ENCODE measurements at places on chromosomes 7 and 10. TPM values are rescaled to one million over a fixed set of nuclear protein-coding genes. Genes with fewer than 3 reads are reported as not detected.

- H3K36me3 ChIP-seq = peaks cover 14% of the 10 kb centered on the region
- no peaks in the 10 kb centered on the region for H3K27me3 ChIP-seq
- no peak overlapping the region for H3K4me3 ChIP-seq
- DNase-seq = no peak
These were observed 3.7 kb upstream of the SPACDR start for GRCh38 chr7:100467638-100468373.

DNA sequence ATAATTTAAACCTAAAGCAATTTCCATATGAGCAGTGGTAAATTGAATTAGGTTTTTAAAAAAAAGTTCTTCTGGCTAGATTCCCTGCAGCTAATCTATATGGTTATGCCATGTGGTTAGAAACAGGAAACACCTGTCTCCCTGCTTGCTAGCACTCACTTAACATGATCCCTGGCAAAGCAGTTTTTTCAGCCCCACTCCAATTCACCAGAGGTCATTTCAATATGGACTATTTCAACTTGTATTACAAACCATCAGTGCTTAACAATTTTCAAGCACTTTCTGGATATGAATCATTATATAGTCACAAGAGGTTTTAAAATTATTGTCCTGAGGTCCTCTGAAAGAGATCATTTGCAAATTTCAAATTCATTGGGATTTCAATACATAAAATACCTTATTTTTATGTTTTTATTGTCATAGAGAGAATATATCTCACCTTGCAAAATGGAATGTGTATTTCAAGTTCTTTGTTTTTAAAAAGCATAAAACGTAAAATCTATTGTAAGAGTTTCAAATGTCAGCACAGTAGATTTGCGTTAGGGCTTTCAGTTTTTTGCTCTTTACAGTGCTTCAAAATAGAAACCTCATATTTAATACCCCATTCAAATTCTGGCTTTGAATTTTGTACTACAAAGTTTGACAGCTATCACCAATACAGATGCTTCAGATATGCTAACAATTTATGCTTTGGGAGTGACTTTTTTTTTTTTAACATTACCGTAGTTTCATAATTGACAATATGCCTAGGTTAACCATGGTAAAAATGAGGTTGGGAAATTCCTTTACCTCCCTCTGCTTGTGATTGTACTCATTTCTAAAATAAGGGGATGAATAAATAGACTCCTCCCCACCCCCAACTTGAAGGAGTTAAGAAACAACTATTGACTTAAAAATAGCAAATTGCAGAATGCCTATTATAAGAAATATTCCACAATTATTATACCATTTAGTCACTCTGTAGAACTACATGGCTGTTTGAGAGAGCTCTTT lies 117.5 kb upstream of the HGF start:
- H3K36me3 ChIP-seq = no peaks in the 10 kb centered on the region
- H3K4me1 ChIP-seq = no peaks in the 10 kb centered on the region
- H3K27me3 ChIP-seq = no peaks in the 10 kb centered on the region
- no peak for DNase-seq
- H3K27ac ChIP-seq = no peak overlapping the region
- H3K4me3 ChIP-seq = no peak overlapping the region

DNA sequence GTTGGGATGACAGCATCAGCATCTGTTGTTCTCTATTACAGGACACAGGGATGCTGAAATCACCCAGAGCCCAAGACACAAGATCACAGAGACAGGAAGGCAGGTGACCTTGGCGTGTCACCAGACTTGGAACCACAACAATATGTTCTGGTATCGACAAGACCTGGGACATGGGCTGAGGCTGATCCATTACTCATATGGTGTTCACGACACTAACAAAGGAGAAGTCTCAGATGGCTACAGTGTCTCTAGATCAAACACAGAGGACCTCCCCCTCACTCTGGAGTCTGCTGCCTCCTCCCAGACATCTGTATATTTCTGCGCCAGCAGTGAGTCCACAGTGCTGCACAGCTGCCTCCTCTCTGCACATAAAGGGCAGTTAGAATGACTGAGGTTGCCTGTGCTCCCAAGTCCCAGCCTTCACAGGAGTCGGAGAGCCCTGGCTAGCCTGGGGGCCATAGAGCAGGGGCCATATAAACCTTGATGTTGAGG lies 142.2 kb upstream of the PRSS58 start:
- no peaks in the 10 kb centered on the region for H3K36me3 ChIP-seq
- H3K27ac ChIP-seq = no peak overlapping the region
- H3K27me3 ChIP-seq = no peaks in the 10 kb centered on the region
- no peak overlapping the region for H3K4me3 ChIP-seq

- H3K36me3 ChIP-seq = no peaks in the 10 kb centered on the region
- no peak overlapping the region for H3K27ac ChIP-seq
- no peaks in the 10 kb centered on the region for H3K27me3 ChIP-seq
- no peak overlapping the region for H3K4me3 ChIP-seq
These were observed 32.9 kb downstream of the CSTF2T start for GRCh38 chr10:51666456-51666855.

GRCh38 chr7:99120501-99120900 lies 23.4 kb downstream of the SMURF1 start:
- H3K36me3 ChIP-seq = no peaks in the 10 kb centered on the region
- H3K4me1 ChIP-seq = peaks cover 10% of the 10 kb centered on the region
- H3K27ac ChIP-seq = no peak overlapping the region
- DNase-seq = no peak
- no peak overlapping the region for H3K4me3 ChIP-seq
- no peaks in the 10 kb centered on the region for H3K27me3 ChIP-seq

Gene ERV3-1
- total RNA-seq = 7.1 TPM

Gene PALD1
- total RNA-seq = 0.20 TPM

- no peaks in the 10 kb centered on the region for H3K36me3 ChIP-seq
- H3K27me3 ChIP-seq = no peaks in the 10 kb centered on the region
- DNase-seq = no peak
- H3K4me3 ChIP-seq = peak within 1 kb of the TSS; percentile 87
- peak within 1 kb of the TSS; percentile 95 for H3K27ac ChIP-seq
- peaks cover 26% of the 10 kb centered on the region for H3K4me1 ChIP-seq
These were observed at the start of gene SLC25A28 for GRCh38 chr10:99619851-99620710. Gene SLC25A28 (minus strand): TSS chr10:99620439. CDS start chr10:99620335, 104 bp downstream.

DNA sequence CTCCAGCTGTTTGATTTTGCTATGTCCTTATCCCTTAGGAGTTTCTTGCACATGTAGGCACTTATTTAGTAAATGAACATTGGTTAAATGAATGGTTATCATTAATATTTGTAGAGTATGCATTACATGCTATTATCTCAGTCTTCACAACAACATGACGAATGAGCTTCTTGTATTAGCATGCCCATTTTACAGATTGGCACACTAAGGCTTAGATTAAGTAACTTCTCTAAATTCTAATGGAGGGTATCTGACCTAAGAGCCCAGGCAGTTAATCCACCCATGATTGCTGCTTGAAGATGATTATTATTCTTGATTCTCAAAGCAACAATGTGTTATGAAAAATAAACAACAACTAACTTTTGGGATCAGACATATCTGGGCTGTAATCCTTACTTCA lies 32.7 kb downstream of the SP8 start:
- no peaks in the 10 kb centered on the region for H3K36me3 ChIP-seq
- DNase-seq = no peak
- no peak overlapping the region for H3K27ac ChIP-seq
- no peaks in the 10 kb centered on the region for H3K27me3 ChIP-seq
- H3K4me3 ChIP-seq = no peak overlapping the region
- H3K4me1 ChIP-seq = no peaks in the 10 kb centered on the region

- H3K36me3 ChIP-seq = no peaks in the 10 kb centered on the region
- no peaks in the 10 kb centered on the region for H3K4me1 ChIP-seq
- no peak overlapping the region for H3K27ac ChIP-seq
- no peak for DNase-seq
- H3K4me3 ChIP-seq = no peak overlapping the region
These were observed 31.7 kb downstream of the MAGI2 start for GRCh38 chr7:79421751-79422150.

DNA sequence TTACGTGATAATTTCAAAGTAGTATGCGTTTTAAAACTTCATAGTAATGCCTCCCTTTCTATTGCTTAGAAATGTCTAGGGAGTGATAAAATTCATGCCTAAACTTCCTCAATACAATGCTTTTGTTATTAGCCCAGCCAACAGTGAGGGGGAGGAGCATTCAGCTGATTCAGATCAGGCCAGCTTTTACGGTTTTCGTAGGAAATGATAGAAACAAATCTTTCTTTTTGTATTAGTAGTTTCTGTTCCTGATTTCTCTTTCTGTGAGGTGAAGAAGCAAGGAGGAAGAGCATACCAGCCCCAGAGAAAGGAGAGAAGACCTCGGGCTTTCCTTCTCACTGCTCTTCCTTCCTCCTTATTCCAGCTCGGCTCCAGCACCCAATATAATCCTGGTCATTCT lies 35.2 kb upstream of the ITPRID1 start:
- no peaks in the 10 kb centered on the region for H3K36me3 ChIP-seq
- no peaks in the 10 kb centered on the region for H3K4me1 ChIP-seq
- no peaks in the 10 kb centered on the region for H3K27me3 ChIP-seq
- H3K27ac ChIP-seq = no peak overlapping the region
- no peak for DNase-seq

- no peaks in the 10 kb centered on the region for H3K27me3 ChIP-seq
- H3K4me1 ChIP-seq = no peaks in the 10 kb centered on the region
- no peak overlapping the region for H3K4me3 ChIP-seq
- no peak for DNase-seq
These were observed 206.3 kb downstream of the MDFIC start for GRCh38 chr7:115128154-115128553.

GRCh38 chr10:43162604-43163003 lies 24.4 kb downstream of the CSGALNACT2 start:
- peaks cover 17% of the 10 kb centered on the region for H3K36me3 ChIP-seq
- no peak overlapping the region for H3K27ac ChIP-seq
- H3K4me1 ChIP-seq = peaks cover 6% of the 10 kb centered on the region
- no peaks in the 10 kb centered on the region for H3K27me3 ChIP-seq
- no peak overlapping the region for H3K4me3 ChIP-seq

GRCh38 chr7:149743476-149744255 lies 29.7 kb downstream of the ZNF467 start:
- no peak overlapping the region for H3K4me3 ChIP-seq
- H3K4me1 ChIP-seq = peaks cover 10% of the 10 kb centered on the region
- no peak for DNase-seq
- H3K36me3 ChIP-seq = no peaks in the 10 kb centered on the region
- peaks cover 29% of the 10 kb centered on the region for H3K27me3 ChIP-seq

Gene ACSM6
- not detected for total RNA-seq

- no peak overlapping the region for H3K27ac ChIP-seq
- no peaks in the 10 kb centered on the region for H3K4me1 ChIP-seq
- no peak overlapping the region for H3K4me3 ChIP-seq
- H3K27me3 ChIP-seq = no peaks in the 10 kb centered on the region
- no peaks in the 10 kb centered on the region for H3K36me3 ChIP-seq
- DNase-seq = no peak
These were observed 19.8 kb downstream of the OR2F1 start for GRCh38 chr7:143974459-143974858.

Gene EPHB4
- total RNA-seq = 2.9 TPM

DNA sequence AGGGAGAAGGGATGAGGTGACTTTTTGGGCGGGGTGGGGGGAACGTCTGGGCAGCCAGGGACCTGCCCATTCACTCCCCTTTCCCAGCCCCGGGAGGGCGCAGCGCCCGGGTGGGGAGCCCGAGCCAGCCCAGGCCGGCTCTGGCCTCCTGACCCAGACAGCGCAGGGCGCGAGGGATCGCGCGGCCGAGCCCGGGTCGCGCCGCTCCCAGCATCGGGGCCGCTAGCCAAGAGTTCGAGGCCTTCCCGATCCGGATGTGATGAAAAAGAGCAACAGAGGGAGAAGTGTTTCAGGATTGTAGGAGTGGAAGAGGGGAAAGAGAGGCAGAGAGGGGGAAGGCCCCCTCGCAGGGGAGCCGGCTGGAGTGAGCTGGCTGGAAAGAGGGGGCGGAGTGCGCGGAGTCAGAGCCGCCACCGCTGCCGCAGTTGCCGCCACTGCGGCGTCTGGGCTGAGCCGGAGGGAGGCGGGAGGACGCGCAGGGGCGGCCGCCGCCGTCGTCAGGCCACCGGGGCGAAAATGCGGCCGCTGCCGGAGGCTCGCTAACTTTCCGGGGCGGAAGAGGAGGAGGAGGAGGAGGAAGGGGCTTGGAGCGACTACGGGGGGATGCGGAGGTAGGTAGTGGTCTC lies at the start of gene MDFIC:
TSS of gene MDFIC (plus strand) at position 69 of the 626 bp plus-strand sequence. CDS start 940 bp downstream, outside the sequence.
- no peaks in the 10 kb centered on the region for H3K27me3 ChIP-seq
- H3K4me3 ChIP-seq = peak within 1 kb of the TSS; percentile 82
- no peaks in the 10 kb centered on the region for H3K36me3 ChIP-seq
- peaks cover 32% of the 10 kb centered on the region for H3K4me1 ChIP-seq
- peak; percentile 62 for DNase-seq

DNA sequence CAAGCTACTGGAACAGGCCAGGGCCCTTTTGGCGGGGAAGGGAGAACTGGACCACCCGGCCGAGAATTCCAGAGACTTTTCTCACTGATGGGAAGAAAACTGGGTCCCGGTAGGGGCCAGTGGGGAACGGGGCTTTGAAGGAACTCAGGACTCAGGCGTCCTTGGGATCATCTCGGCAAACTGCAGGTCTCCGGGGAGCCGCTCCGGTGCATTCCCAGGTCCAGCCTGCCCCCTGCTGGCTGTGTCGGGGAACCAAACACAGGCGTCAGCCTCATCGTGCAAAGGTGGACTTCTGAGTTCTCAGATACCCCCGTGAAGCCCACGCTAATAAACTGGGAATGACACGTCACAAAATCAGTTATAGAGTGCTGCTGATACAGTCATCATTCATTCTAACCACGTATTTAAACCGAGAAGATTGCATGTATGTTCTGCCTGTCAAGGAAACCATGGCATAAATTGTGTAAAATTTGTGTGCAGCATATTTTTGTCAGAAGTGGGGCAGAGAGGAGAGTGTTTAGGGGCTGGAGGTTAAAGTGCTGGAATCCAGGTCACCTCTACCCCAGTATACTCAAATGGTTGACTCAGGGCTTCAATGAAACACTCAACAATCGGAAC lies 76.1 kb upstream of the CPXM2 start:
- DNase-seq = no peak
- no peaks in the 10 kb centered on the region for H3K4me1 ChIP-seq
- no peaks in the 10 kb centered on the region for H3K36me3 ChIP-seq
- peaks cover 8% of the 10 kb centered on the region for H3K27me3 ChIP-seq
- no peak overlapping the region for H3K4me3 ChIP-seq

DNA sequence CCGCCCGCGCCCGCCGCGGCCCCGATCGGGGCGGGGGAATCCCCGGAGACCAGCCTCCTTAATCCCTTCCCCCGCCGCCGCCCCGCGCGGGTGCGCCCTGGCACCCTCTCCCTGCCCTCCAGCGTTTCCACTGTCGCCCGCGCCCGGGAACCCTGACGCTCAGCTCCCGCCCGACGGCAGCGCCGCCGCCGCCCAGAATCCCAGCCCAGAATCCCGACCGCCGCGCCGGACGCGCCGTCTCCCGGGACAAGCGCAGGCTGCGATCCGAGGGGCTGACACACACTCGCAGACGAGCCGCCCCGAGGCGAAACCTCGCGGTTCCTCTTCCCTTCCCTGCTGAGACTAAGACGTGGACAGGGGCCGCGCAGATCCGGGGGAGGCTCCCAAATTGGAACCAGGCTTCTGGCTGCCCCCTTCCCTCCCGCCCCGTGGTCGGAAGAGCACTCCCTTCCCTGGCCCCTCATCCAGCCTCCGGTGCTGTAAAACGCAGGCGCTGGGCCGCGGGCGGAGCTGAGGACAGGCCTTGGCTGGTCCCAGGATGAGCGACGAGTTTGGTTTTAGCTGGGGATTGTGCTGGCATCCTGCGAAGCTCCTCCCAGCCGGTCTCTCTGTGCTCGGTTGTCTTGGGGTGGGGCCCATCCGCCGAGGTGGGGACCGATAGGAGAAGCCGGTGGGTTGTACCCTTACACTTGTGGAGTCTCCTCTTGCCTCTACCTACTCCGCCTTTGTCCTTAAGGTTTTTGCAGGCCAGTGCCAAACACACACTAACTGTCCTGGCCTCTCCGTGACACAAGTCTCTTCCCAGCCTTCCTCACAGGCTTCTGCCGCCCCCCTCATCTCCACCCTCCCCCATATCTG lies 1.1 kb downstream of the MARVELD1 start:
- H3K36me3 ChIP-seq = no peaks in the 10 kb centered on the region
- H3K27ac ChIP-seq = peak overlapping the region; percentile 9
- peak overlapping the region; percentile 59 for H3K4me3 ChIP-seq
